ENCODE measurements at places on chromosomes 7 and 10. TPM values are rescaled to one million over a fixed set of nuclear protein-coding genes. Genes with fewer than 3 reads are reported as not detected.

Gene TUBB8
- total RNA-seq, result not detected

Gene SLC39A12
- total RNA-seq, result not detected

Gene ELN
- total RNA-seq, result 7.8 TPM

Gene HSPA12A
- total RNA-seq, result 9.0 TPM

Gene LAMB4
- total RNA-seq, result under 0.01 TPM

Gene PVRIG
- not detected for total RNA-seq

Gene FAM25A
- not detected for total RNA-seq

Gene NPTX2
- total RNA-seq, result not detected

Gene CRTAC1
- not detected for total RNA-seq

Gene CH25H
- total RNA-seq, result 2.0 TPM

Gene SPDYE8
- not detected for total RNA-seq

Gene RAPGEF5
- 1.3 TPM for total RNA-seq

Gene FOXI2
- total RNA-seq, result not detected

Gene FAM171A1
- 14.0 TPM for total RNA-seq

Gene WNT16
- total RNA-seq, result 0.50 TPM

Gene BMPER
- total RNA-seq, result 11.2 TPM

Gene UCMA
- not detected for total RNA-seq

Gene UTF1
- not detected for total RNA-seq

Gene SLC26A5
- not detected for total RNA-seq

Gene TCERG1L
- not detected for total RNA-seq

Gene CPA4
- 8.4 TPM for total RNA-seq

Gene NKX1-2
- total RNA-seq, result under 0.01 TPM

Gene FAM25G
- not detected for total RNA-seq

Gene STRIP2
- 5.1 TPM for total RNA-seq

Gene CFTR
- total RNA-seq, result not detected

Gene TMEM236
- under 0.01 TPM for total RNA-seq

Gene CFAP46
- total RNA-seq, result 1.5 TPM

Gene IGFBP3
- 33.7 TPM for total RNA-seq

Measured in smooth muscle cell of trachea (primary cell).